ENCODE measurements at places on chromosomes 13 and 19.

GRCh38 chr19:343941-344624 is 513 bp downstream of the MIER2 start:
- DNase-seq, result no peak

DNA sequence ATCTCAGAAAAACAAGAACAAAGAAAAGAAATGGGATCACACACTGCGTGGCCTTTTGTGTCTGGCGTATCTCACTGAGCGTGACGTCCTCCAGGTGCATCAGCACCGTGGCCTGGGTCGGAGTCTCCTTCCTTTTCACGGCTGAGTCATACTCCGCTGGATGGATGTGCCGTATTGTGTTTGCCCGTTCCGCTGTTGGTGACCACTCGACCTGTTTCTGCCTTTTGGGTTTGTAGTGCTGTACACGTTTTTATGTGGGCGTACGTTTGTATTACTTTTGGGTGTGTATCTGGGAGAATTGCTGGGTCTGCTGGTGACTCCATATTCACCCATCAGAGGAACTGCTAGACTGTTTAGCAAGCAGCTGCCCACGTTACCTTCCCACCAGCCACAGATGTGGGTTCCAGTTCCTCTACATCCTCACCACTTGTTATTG is 11.4 kb downstream of the ARID3A start:
- DNase-seq, result peak; percentile 74

DNA sequence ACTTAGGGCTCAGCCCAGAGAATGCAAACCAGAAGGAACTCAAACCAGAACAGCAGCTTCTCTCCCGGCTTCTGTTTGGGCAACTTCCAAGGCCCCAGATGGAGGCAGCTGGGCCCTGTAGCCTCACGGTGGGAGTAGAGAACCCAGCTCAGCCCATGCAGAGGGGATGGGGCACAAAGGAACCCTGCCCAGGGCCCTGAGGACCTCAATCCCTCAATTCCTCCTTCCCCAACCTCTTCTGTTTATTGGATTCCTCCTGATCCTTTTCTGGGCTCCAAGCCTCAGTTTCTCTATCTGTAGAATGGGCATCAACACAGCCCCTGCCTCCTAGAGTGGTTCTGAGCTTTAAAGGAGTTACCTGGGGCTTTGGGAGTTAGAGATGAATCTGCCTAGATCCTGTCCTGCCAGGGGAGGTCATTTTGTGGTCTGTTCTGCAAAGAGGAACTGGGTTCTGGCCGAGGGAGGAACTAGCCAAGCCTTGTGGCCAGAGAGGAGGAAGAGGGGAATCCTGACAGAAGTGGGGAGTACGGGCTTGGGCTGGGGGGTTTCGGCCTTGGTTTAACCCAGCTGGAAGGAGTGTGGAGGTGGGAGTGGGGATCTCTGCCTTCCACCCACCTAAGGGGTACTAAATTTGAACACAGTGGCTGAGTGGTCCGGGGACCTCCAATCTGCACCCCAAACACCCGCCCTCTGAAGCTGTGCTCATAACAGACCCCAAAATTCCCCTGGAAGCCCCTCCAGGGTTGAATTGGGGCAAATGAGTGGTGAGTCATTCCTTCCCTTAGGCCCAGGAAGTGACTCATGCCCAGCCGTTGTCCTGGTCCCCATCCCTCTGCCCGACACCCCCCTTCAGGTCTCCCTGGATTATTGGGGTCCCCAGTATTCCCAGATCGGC is 2.7 kb downstream of the ADGRE5 start:
- DNase-seq, result peak; percentile 77

DNA sequence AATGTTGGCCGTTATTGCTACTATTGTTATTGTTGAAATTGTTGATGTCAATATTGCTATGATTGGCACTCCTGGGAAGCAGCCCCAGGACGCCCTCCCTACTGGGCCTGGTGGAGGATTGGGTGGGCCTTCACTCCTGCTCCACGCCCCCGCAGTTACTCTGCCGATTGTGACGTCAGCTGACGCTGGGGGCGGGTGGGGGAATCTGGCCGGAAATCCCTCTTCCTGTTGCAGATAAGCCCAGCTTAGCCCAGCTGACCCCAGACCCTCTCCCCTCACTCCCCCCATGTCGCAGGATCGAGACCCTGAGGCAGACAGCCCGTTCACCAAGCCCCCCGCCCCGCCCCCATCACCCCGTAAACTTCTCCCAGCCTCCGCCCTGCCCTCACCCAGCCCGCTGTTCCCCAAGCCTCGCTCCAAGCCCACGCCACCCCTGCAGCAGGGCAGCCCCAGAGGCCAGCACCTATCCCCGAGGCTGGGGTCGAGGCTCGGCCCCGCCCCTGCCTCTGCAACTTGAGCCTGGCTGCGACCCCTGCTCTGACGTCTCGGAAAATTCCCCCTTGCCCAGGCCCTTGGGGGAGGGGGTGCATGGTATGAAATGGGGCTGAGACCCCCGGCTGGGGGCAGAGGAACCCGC is at the start of gene ETV2:
Gene ETV2 (plus strand): TSS at position 231 of the 637 bp plus-strand sequence. CDS start 716 bp downstream, outside the sequence.
- DNase-seq, result no peak

- DNase-seq, result no peak
Measured at GRCh38 chr13:20704459-20705069, 1.1 kb downstream of the IL17D start.

DNA sequence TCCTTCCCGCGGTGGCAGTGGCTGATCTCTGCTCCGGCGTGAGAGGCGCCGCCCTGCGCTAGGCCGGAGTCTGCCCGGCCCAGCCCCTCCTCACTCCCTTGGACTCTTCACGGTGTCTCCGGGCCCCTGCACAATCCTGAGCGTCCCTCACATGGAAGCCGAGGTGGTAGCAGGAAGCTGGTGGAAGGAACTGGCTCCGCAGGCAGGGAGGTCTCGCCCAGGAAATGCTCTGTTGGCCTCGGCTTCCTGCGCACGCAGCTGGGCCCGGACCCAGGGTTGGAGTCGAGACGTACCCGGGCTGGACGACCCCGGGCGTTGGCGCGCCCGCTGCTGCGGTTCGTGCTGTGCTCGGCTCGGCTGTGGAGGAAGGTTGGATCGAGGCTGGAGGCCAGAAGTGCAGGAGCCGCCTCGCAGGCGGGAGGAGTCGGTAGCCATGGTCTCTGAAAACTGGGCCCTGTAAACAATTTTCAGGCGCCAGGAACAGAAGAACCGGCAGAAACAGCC is 46.3 kb downstream of the ZNF724 start:
- no peak for DNase-seq

DNA sequence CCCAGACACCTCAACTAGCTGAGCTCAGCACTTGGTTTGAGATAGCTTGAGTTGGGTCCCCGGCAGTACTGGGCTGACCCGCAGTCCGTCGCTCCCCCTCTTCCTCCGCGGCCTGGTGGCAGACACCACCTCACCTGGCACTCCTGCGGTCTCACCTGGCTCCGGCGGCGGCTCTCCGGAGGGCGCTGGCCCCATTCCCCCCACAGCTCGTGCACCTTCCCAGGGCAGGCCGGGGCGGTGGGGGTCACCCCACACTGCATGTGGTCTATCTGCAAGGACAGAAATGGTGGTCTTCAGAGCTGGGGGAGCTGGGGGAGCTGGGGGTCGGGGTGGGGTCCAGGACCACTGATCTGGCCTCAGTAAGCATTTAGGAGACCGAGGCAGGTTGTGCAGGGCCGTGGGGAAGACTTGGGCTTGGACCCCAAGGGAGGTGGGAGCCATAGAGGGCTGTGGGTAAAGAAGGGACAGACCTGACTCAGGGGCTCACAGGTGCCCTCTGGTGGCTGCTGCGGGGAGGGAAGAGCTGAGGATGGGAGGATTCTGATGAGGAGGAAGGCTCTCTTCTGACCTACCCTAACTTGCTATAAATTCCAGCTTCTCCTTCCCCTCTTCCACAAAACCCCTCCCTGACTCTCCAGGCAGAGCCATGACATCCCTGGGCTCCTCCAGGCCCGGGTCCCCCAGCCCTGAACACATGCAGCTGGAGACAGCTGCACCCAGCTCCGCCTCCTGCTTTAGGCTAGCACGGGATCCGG is 6.7 kb upstream of the PLIN4 start:
- peak; percentile 40 for DNase-seq

DNA sequence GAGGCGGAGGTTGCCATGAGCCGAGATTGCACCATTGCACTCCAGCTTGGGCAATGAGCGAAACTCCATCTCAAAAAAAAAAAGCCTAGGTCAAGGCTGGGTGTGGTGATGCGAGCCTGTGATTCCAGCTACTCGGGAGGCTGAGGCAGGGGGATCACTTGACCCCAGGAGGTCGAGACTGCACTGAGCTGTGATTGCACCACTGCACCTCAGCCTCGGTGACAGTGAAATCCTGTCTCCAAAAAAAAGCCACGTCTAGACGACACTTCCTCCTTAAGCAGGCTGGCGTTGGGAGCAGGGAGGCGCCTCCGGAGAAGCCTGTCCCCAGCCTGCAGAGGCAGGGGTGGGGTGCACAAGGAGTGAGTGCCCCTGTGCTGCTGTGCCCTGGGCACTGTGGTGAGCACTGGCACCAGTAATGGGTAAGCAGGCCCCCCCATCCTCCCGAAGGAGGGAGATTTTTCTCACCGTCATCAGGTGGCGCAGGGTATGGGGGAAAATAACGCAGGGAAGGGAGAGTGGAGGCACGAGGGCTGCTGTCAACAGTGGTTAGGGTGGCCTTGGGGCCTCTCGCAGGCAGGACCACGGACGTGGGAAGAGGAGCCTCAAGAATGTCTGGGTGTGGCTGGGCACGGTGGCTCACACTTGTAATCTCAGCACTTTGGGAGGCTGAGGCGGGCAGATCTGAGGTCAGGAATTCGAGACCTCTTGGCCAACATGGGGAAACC is 706 bp downstream of the P2RY11 start:
- no peak for DNase-seq

DNA sequence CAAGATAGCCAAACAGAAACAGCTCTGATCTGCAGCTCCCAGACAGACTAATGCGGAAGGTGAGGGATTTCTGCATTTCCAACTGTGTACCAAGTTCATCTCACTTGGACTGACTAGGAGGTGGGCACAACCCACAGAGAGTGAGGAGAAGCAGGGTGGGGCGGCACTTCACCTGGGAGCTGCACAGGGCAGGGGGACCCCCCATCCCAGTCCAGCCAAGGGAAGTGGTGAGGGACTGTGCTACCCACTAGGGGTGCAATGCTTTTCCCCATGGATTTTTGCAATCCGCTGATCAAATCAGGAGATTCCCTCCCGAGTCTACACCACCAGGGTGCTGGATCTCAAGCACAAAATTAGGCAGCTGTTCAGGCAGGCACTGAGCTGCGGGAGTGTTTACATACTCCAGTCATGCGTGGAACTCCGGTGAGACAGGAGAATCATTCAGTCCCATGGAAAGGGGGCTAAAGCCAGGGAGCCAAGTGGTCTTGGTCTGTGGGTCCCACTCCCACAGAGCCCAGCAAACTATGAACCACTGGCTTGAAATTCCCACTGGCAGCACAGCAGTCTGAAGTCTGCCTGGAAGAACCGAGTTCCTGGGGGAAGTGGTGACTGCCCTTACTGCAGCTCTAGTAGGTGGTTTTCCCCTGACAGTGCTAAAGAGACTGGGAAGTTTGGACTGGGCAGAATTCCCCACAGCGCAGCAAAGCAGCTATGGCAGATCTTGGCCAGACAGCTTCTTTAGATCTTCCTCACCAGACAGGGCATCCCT is 85.1 kb upstream of the UFM1 start:
- DNase-seq, result no peak

DNA sequence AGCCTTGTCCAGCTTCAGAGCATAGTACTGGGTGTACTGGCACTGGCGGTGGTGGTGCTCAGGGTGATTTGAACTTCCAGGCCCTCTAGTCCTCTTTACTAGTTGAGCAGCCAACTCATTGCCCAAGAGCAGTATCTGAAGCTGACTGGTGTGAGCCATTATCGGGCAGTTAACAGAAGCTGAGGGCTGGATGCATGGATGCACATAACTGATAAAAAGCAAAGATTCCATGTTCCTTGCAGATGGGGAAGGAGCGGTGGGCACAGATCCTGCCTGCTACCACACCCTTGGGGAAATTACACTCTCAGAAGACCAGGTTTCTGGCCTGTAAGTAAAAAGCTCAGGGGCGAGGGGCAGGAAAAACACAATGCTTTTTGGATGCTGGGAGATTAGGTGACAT is 499.4 kb upstream of the ARGLU1 start:
- DNase-seq, result no peak

- DNase-seq, result no peak
Measured at GRCh38 chr19:15640294-15640903, at the start of gene CYP4F3. CYP4F3 (plus strand) TSS chr19:15640897; CDS start chr19:15641416, 519 bp downstream.

DNA sequence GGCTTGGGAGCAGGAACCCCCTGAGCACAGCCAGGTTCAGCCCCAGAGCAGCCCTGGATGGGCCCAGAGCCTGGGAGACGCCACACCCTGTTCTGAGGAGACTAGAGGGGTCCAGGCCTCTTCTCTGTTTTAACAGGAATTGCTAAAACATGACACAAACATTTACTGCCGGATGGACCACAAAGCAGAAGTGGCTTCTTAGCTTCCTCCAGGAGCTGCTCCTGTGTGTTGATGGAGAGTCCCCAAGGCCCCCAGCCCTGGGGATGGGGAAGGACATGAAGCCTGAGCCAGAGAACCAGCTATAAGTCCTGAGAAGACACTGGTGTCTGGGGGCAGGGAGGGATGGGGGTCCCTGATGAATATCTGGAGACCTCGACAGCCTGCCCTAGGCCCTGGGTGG is 14.6 kb downstream of the CEACAM3 start:
- peak; percentile 53 for DNase-seq

- DNase-seq, result no peak
Measured at GRCh38 chr19:8373867-8374813, 10.2 kb downstream of the ANGPTL4 start.

DNA sequence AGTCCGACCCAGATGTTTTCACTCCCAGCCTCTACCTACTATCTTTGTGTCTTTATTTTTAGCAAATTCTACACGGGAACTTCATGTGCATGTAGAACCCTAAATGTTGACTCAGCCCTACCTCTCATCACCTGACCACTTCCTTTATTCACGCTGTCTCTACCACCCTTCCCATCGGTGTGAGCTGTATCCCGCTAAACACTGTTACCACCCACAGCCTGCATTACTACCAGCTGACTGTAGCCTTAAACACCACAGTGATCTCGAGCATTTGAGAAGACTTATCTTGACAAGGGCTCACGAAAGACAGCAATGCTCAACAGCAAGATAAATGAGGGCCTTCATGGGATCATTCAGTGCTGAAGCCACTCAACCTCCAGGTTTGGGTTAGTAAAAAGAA is 15.1 kb downstream of the NCR1 start:
- no peak for DNase-seq

DNA sequence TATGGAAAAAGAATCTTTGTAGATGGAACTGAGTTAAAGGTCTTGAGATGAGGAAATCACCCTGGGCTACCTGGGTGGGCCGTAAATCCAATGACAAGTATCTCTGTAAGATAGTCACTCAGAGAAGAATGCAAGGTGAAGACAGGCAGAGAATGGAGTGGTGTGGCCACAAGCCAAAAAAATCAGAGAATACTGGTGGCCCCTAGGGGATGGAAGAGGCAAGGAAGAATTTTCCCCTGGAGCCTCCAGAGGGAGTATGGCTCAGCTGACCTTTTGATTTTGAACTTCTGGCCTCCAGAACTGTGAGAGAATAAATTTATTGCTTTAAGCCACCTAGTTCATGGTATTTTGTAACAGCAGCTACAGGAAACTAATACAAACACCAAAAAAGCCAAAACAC is 32.7 kb upstream of the CSNK1A1L start:
- DNase-seq, result no peak

- DNase-seq, result no peak
Measured at GRCh38 chr19:16013181-16013850, 63.0 kb upstream of the TPM4 start.

All from stimulated activated naive B cell treated with anti-CD40 and anti-IgM and Interleukin-4, amounts not matched to agents 10 μg/mL and 1 μg/mL and 100 μg/mL, for 72 hours (primary cell).